ENCODE measurements at places on chromosomes 7 and 10.

DNA sequence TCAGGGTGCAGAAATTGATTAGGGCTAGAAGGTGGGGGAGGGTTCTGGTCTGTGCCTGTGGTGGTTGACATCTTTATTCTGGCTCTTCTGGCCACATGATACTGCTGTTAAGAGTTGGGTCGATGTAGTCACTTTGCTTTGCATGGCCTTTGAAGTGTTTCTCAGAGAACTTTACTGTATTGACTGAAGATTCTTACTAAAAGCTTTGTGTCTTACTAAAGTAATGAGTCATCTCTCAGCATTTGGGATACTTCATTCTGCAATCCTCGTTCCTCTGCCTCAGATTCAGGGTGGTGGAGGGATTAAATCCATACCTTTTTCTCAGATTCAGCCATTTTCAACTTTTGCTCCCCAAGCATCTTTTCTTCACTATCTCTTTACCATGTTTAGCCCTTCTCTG, 38.6 kb downstream of the STEAP4 start:
- no peak for DNase-seq

DNA sequence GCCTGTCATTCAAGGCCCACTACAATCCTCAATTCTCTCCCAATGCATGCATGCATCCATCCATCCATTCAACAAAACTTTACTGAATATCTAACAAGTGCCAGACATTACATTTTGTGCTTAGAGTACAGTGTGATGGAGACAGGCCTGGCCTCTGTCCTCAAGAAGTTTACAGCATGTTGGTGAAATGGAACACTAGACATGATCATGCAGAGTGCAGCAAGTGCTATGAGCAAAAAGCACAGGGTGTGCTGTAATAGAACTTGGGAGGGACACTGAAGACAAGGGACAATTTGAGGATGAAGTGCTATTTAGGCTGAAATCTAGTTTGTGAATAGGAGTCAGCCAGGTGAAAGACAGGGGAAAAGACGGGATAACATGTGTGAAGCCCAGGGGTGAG, 347.8 kb downstream of the PTEN start:
- DNase-seq, result no peak

DNA sequence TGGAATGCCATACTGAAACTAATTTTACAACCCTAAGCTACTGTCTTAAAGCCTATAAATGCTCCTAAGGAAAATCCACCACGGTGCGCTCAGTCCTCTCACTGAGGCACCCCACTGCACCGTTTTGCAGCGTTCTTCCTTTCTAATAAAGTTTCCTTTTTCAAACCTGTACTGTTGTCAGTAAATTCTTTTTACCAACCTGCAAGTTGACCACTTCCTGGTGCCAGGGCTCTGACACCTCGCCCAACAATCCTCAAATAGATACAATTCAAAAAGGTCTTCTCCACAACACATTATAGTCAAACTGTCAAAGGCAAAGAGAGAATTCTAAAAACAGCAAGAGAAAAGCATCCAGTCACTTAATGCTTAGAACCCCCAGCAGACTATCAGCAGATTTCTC, 42.8 kb downstream of the HERPUD2 start:
- DNase-seq, result no peak

DNA sequence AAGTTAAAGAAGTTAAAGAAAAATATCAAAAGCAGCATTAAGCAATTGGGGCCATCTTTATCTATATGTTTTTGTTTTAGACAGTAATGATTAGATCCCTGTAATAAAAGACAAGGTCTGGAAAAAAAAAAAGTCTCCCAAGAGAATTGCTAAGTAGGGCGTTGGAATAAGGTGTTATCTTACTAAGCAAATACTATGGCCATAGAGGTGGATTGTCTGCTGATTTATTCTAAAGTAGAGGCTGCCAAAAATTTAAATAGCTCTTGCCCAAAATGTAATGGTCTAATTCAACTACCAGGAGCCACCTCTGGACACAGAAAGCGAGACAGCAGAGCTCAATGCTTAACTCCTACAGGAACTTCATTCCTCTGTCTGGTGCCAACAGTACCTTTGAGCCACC, 71.6 kb downstream of the HERPUD2 start:
- DNase-seq, result no peak

DNA sequence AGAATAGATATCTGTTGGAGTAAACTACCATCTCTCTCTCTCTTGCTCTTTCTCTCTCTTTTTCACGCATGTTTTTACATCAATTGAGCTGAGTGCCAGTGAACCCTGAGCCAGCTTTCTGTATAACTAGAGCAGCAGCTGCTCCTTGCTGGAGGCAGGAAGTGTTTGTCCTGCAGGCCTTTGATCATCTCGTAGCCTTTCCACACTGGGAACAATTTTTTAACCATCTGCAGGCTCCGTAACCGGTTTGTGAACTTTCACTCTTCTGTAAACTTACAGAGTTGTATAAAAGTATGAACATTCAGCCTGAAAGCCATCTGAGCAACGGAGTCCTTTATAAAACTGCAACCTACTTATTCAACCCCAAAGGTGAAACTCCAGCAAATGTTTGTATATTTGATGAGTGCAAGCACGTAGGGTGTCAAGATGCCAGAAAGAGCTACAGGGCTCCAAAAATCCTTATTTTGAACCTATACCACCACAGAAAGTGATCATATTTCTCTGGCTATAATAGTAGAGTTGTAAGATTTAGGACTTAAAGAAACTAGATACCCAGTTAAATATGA, 162.8 kb upstream of the NFE2L3 start:
- no peak for DNase-seq

GRCh38 chr7:107966711-107967110, 36.2 kb downstream of the LAMB1 start:
- no peak for DNase-seq

DNA sequence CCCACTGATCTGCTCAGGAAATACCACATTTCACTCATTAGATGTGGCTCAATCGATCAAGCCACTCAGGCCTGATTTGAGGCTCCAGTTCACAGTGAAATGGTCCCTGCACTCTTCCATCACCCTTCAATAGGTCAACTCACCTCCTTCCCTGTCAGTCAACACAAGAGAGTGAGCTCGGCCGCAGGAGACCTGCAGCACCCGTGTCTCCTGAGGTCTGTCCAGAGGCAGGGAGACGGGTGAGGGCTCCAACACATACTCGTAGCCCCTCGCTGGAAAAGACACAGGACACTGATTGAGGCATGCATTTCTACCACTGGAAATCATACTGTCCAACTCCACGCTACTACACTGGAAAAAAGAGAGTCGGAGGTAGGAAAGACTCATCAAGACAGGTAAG, 7.1 kb downstream of the RCC1L start:
- no peak for DNase-seq

GRCh38 chr10:111200505-111201186, 123.8 kb downstream of the ADRA2A start:
- DNase-seq, result no peak

DNA sequence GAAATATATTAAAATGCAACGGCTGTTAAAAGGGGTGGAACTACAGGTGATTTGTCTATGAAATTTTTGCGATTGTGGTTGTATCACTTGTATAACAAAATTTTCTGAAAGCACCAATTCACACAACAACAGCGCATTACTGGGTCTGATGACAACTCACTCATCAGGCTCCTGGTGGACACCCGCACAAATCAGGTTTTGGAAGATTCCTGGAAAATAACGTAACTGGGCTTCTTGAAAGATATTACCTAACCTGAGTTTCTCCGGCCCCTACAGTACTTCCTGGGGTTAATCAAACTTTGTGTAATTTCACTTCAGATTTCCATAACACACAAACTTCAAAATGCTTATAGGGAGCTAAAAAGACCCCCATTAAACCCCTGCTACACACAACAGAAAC, 7.6 kb downstream of the SNX8 start:
- DNase-seq, result no peak

GRCh38 chr7:98134420-98135228, 28.0 kb downstream of the LMTK2 start:
- DNase-seq, result no peak

DNA sequence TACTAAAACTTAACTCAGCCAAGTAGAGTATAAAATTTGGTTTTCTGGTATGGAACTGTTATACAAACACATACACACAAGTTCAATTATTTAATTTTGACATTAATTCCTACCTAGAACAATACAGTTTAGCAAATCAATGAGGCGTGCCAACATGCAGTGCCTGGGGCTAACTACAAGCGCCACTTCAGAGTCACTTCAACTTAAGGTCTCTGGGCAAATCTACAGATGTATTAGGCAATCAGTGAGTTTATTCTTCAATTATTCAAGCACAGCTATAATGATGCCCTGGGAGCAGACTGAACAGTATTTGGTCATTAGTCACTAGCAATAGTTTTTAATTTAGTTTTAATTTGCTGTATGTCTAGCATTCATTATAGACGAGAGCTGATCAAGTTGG, 51.6 kb downstream of the HIBADH start:
- DNase-seq, result no peak

Measured in left hindlimb (tissue), 1 donor.